ENCODE measurements at places on chromosomes 12 and 14. TPM values are rescaled to one million over a fixed set of nuclear protein-coding genes. Genes with fewer than 3 reads are reported as not detected.

The PTHLH gene
- 1.6 TPM for total RNA-seq

The GLT1D1 gene
- total RNA-seq = not detected

The TSPAN11 gene
- 0.13 TPM for total RNA-seq

The GZMB gene
- total RNA-seq = not detected

The SLC25A29 gene
- total RNA-seq = 13.4 TPM

The LRCOL1 gene
- not detected for total RNA-seq

The FSCB gene
- total RNA-seq = not detected

The LRFN5 gene
- total RNA-seq = 11.3 TPM

The NEUROD4 gene
- not detected for total RNA-seq

The CELA1 gene
- not detected for total RNA-seq
